Occipital lobe (tissue), 3 donors: ENCODE measurements at places on chromosomes 1 and 21.

DNA sequence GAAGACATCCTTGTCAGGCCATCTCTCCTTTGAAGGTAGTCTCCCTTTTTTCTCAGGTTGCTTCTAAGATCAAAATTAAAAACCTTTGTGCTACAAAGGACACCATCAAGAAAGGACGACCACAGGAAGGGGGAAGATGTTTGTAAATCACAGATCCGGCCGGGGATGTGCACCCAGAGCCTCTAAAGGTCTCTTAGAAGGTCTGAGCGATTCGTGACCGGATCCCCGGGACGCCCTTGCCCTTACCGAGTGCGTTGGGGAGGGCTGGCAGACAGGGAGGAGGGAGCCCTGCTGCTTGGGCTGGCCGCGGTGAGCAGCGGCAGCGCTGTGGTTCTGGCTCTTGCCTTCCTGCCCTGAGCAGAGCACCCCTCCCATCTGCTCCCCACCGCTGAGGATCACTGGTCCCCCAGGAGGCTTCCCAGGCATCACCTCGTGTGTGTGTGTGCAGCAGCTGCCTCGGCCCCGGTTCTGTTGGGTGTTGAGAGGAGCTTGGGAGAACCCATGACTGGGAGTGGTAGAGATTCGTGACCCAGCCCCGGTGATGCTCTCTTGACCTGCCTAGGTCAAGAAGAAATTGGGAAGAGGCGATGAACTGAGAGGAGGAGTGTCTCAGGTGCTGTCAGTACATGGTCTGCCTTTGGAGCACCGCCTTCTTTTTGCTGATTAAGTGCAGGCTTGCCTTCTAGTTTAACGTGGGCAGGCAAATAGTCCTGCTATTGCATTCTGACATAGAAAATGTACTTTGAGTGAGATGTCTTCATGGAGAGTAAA lies 34.5 kb downstream of the AGPAT3 start:
- no peak for DNase-seq

- DNase-seq = no peak
These were observed 36.9 kb downstream of the FGGY start for GRCh38 chr1:59333626-59334277.

DNA sequence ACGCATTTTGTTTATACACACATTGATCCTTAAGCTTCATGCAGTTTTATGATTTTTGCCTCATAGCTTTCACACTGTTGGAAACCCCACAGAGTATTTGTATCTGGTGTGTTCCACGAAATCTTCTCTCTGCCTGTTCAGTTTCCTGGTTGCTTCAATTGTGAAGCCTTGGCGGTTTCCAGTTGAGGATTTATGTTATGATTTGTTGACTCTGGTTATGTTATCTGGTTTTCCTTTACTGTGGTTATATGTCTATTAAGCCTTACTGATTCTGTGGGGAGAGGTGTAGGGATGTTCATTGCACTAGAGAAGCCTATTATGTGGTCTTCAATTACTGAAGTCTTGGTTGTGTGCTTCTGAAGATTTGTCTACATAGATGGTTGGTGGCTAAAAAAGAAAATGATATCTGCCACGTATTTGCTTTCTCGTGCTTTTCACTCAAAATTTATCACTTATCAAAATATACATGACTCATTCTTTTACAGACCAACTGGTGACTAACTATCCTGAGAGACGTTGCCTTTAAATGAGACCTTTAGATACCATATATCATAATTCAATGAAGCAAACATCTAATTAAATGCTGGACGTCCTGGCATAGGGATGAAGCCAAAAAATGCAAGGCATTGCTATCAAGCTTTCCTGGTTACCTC lies 488.0 kb upstream of the B3GALT2 start:
- no peak for DNase-seq

DNA sequence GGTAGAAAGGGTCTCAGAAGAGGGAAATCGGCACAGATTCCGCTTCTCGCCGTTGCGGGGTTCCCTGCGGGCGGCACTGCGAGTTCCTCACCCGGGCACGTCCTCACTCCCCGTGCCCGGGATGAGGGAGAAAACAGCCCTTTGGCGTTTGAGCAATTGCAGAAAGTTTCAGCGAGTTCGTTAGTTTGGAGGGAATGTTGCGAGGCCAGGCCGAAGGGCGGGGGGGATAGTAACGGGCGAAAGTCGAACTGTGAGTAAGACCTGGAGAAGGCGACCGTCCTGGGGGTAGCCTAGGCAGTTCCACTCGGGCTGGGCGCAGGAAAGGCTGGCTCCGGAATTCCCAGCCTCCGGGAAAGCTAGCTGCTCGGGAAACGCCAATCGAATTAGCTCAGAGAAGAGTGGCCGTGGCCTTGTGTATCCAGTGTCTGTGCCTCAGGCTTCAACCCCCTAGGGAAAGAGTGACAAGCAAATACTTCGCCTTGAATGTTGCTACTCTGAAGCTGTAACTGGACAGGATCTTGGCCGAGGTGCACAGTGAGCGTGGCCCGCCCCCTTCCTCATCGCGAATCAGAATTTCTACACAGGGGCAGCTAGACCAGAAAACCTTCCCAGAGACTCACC lies 787 bp downstream of the PTGFR start:
- no peak for DNase-seq

DNA sequence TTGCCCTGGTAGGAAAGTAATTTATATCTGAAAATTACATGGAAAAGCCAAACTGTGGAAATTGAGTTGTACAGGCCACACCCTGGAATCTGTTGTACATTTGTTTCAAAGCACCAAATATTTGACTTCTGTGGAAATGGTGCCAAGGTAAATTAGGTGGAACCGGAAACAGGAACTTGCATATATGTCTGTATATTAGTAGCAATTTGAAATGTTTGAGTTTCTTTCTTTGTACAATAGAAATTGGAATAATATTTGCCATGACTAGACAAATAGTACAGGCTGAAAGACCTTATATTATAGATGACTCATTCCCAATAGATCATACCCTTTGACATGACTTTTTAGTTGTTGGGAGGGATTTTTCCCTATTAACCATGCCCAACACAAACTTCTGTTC lies 10.5 kb upstream of the TAF1A start:
- DNase-seq = no peak

DNA sequence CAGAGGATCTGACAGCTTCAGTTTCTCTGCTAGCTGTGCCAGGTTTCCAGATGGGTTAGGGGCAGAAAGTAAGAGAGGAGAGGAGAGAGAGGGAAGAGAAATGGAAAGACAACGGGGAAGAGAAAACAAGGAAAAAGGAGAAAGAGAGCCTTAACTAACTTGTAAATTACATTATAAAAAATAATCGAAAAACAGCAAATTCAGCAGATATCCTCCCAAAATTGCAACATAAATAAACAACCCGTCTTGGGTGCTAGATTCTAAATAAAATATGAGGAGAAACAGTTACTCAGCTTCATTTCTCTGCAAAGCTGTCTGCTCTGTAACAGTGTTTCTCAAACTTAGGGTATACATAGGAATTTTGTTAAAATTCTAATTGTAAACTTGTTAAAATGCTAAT lies 29.2 kb downstream of the SEC16B start:
- no peak for DNase-seq

DNA sequence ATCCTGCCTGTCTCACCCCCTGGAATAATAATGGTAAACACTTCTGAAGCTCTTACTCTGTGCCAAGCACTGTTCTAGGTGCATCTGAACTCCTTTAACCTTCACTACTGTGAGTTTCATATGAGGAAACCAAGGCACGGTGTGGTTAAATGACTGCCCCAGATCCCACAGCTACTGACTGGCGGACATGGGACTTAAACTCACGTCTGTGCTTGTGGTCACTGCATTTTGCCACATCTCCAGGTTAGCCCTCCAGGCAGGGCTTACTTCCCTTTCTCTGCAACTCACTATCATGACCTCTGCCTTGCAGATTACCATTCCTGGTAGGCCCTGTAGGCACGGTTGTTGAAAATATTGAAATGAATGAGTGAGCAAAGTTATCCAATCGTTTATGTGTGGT lies 83.4 kb downstream of the ADSS2 start:
- no peak for DNase-seq

- no peak for DNase-seq
These were observed 78.8 kb downstream of the C1orf21 start for GRCh38 chr1:184465489-184466146.

DNA sequence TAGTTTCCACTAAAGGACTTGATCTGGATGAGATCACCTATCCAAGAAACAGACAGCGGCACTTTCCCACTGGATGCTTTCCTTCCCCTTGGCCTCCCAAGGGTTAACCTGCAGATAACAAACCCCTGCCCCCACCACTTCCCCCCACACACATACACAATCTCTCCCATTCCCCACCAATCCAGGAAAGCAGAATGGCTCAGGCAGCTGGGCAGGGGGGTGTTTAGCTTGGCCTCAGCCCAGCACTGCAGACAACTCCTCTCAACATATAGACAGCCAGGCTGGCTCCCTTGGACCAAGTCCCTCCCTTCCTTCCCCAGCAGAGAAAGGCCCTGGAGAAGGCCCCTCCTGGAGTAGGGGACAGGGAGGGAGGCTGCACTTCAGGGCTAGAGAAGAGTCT lies 24.6 kb downstream of the PLEKHA6 start:
- DNase-seq = no peak

DNA sequence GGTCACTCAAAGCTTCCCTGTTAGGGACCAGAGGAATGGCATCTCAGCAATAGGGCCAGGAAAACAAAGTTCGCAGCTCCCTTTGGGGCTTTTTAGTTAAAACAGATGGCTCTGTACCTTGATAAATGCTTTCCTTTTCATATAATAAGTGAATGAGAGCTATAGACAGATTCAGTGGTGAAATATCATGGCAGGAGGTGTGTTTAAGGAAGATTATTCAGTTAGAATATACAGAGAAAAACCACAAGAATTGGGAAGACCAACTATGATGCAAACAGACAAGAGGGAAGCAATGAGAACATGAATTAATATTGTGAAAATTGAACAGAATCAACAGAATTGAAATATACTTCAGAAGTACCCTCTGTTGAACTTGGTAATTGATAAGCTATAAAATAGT lies 379.4 kb downstream of the PLPP3 start:
- no peak for DNase-seq
